ENCODE measurements at places on chromosomes 7 and 10. TPM values are rescaled to one million over a fixed set of nuclear protein-coding genes. Genes with fewer than 3 reads are reported as not detected.

CTAGE8 gene
- total RNA-seq, result 0.04 TPM

ZKSCAN1 gene
- 33.5 TPM for total RNA-seq

CPN1 gene
- total RNA-seq, result not detected

OR2A42 gene
- total RNA-seq, result under 0.01 TPM

SFRP4 gene
- total RNA-seq, result 0.04 TPM

LGI1 gene
- not detected for total RNA-seq

CPXM2 gene
- total RNA-seq, result 9.2 TPM

IKZF1 gene
- total RNA-seq, result under 0.01 TPM

CYP2C18 gene
- total RNA-seq, result not detected

BLNK gene
- total RNA-seq, result not detected

NEUROD6 gene
- total RNA-seq, result not detected

SLC18A3 gene
- total RNA-seq, result not detected

SPDYE9 gene
- total RNA-seq, result not detected

ACTL6B gene
- not detected for total RNA-seq

XRCC2 gene
- 6.7 TPM for total RNA-seq

CDHR1 gene
- total RNA-seq, result not detected

CHRM2 gene
- total RNA-seq, result not detected

GIMAP1 gene
- 13.5 TPM for total RNA-seq

ZNF800 gene
- total RNA-seq, result 13.4 TPM

TAF6 gene
- 40.4 TPM for total RNA-seq

HPSE2 gene
- not detected for total RNA-seq

DRGX gene
- total RNA-seq, result not detected

ANKRD7 gene
- 0.13 TPM for total RNA-seq

ADRB1 gene
- total RNA-seq, result 0.13 TPM

MARCHF5 gene
- total RNA-seq, result 20.7 TPM

CYP2W1 gene
- total RNA-seq, result not detected

ZNF503 gene
- total RNA-seq, result 1.3 TPM

SPDYE3 gene
- total RNA-seq, result not detected

C10orf143 gene
- 0.14 TPM for total RNA-seq

CHST15 gene
- 36.3 TPM for total RNA-seq

NOM1 gene
- total RNA-seq, result 25.1 TPM

TNS3 gene
- total RNA-seq, result 15.8 TPM

DKK1 gene
- 111 TPM for total RNA-seq

UPK3B gene
- total RNA-seq, result not detected

GNAI1 gene
- 10.0 TPM for total RNA-seq

KIN gene
- total RNA-seq, result 5.7 TPM

TAS2R3 gene
- total RNA-seq, result 0.46 TPM

ACBD7 gene
- total RNA-seq, result 3.1 TPM

LIPN gene
- total RNA-seq, result not detected

HOXA13 gene
- not detected for total RNA-seq

FBXL13 gene
- total RNA-seq, result 0.73 TPM

LRCH4 gene
- 7.3 TPM for total RNA-seq

PNLIPRP1 gene
- total RNA-seq, result not detected

MYO1G gene
- total RNA-seq, result 0.11 TPM

SPDYE16 gene
- not detected for total RNA-seq

SUN3 gene
- not detected for total RNA-seq

CALML5 gene
- not detected for total RNA-seq

JCAD gene
- total RNA-seq, result 49.9 TPM

IFIT1B gene
- total RNA-seq, result not detected

GARIN1A gene
- 0.13 TPM for total RNA-seq
